ENCODE measurements at places on chromosomes 5 and 9.
A peak's percentile ranks its signal among the peaks of the same experiment; 100 is the strongest.

GRCh38 chr5:69167929-69168328, 979 bp downstream of the CCNB1 start:
- no peak for DNase-seq

GRCh38 chr5:82349652-82350051, 71.5 kb upstream of the RPS23 start:
- DNase-seq = peak; percentile 41

GRCh38 chr9:532707-533106, 308.8 kb upstream of the DMRT1 start:
- no peak for DNase-seq

- DNase-seq = no peak
These were observed 36.2 kb downstream of the RAPGEF1 start for GRCh38 chr9:131703697-131704096.

DNA sequence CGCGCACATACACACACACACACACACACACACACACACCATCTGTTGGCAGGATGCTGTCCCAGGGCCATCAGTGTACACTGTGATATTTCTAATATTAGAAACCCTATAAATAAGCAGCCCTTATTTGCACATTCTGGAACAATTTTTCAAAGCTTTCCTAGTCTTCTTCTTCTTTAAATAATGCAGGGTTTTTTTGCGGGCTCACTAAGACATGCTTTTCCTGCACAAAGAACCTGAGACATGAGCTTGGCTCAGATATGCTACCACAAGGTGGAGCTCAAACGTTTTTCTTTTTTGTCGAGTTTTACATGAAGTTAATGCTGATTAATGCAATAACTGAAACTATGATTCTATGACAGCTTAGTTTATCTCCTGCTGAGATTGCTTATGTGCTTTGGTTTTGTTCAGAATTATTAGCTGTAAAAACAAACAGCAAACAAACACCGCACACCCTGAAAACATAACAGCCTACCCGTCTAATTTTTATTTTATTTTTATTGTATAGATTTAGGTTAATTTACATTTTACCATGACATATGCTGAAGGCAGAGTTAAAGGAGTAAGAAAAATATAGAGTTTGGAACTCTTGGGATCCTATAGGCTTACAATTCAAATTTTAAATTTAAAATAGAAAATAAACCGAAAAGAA, 95.8 kb downstream of the ALDH1A1 start:
- peak; percentile 70 for DNase-seq

GRCh38 chr5:80215523-80215922, 40.3 kb downstream of the SERINC5 start:
- no peak for DNase-seq

DNA sequence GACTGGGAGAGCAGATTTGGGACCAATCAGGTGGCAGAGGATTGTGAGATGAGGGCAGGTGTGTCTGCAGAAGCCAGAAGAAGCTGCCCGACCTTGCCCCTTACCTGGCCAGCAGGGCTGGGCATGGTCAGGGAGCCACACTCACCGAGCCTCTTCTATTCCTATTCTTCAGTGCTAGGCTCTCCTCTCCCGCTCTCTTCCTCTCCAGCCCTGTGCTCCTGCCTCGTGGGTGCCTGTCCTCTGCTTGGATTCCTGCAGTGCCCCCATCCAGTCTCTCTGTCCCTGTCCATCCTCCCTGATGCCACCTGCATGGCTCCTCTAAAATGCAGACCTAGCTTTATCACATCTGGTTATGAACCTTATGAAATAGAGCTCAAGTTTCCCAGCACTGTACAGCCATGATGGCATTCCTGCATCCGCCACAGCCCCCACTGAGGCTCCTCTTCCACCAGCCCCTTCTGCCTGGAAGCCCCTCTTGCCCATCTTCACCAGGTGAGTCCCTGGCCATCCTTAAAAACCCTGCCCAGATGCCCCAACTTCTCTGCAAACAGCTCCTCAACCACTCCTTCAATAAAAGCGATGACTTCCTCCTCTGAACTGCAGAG, 8.2 kb downstream of the UBE2QL1 start:
- DNase-seq = no peak

GRCh38 chr5:37552770-37553719, 173.9 kb downstream of the WDR70 start:
- DNase-seq = peak; percentile 94

- no peak for DNase-seq
These were observed 88.9 kb upstream of the PTPN3 start for GRCh38 chr9:109586993-109587392.

DNA sequence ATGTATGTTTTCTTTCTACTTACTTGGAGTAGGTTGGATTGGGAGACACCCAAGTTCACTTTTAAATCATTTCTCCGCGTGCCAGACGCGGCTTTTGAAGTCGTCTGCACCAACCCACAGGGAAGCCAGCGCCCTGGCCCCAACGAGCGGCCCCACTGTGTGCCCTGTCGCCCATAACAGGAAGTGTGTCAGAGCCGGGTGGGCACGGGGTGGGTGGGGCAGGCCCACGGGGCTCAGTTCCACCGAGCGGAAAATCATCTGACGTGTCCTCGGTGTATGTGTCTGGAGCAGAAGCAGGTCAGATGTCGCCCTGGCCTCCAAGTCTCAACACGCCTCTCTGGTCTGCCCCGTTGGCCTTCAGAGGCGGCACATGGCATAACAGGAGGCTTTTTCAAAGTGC, 22.7 kb upstream of the SMIM23 start:
- no peak for DNase-seq

DNA sequence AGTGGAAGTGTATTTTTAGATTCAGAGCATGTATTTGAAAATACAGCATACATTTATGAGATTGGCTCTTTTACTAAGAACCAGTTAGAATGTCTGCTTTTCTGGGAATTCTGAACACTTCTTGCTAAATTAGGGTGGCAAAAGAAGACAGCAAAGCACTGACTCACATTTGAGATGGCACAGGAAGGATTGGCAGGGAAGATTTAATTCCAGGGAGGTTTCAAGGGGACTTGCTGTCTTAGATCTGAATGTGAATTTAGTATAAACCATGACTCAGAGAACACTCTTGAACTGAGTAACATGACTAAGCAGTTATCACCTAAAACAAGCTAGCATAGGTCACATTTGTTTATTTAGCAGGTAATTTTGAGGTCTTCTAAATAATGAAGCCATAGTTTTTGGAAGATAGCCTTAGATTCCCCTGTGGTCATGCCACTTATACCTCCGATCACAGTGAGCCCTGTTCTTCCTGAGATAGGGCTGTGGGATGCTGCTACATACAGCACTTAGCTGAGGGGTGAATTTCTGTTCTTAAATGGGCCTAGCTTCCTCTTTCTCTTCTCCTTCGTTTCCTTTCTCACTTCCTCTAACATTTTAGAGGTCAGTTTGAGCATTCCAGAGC, 173.8 kb downstream of the PCSK1 start:
- DNase-seq = peak; percentile 57
